Mesangial cell (primary cell): ENCODE measurements at places on chromosomes 11 and 22. TPM values are rescaled to one million over a fixed set of nuclear protein-coding genes. Genes with fewer than 3 reads are reported as not detected.

The SLC22A9 gene
- not detected in 2 replicates for total RNA-seq

The GDPD4 gene
- total RNA-seq = not detected in 2 replicates

The PHLDA2 gene
- 45.0 and 110 TPM in 2 replicates for total RNA-seq

The TRIM29 gene
- total RNA-seq = 0.16 and 0.51 TPM in 2 replicates

The OR8B12 gene
- total RNA-seq = not detected in 2 replicates

The FOLR3 gene
- not detected in 2 replicates for total RNA-seq

The TRIM51 gene
- not detected in 2 replicates for total RNA-seq

The DEFB131B gene
- total RNA-seq = not detected in 2 replicates

The PTPRCAP gene
- 0.25 and 1.8 TPM in 2 replicates for total RNA-seq
